ENCODE measurements at places on chromosomes 16 and 17.

DNA sequence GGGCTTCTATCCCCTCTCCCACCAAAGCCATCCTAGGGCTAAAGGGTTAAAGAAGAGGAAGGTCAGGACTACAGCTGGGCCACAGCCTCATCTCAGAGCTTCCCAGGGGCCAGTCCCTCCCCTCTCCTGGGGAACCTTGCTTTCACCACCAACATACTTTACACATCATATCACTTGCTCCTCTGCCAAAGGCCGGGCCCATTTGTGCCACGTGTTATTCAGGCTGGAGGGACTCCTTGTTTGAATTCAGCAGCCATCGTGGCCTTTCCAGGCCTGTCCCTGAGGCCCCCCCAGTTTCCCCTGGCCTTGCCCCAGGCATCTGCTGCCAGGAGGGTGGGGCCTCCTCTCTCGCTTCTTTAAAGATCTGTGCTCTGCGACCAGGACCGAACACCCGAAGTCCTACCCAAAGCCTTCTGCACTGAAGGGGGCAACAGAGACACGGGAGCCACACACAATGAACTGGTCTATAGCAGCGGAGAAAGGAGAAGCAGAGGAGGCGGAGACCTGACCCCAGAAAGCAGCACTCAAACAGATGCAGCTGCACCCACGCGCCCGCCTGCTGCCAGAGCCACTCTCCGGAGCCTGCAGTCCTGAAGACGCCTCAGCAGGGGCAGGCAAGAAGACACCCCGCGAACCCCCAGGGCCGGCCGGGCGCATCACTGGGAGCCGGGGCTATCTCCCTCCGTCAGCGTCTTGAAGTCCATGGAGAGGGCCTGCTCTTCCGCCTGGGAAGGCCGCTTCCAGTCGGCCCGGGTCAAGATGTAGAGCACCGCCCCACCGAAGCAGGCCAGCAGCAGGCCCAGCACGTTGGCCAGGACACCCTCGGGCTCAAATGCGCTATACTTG, 12.1 kb downstream of the CYB561 start:
- no peak for DNase-seq

DNA sequence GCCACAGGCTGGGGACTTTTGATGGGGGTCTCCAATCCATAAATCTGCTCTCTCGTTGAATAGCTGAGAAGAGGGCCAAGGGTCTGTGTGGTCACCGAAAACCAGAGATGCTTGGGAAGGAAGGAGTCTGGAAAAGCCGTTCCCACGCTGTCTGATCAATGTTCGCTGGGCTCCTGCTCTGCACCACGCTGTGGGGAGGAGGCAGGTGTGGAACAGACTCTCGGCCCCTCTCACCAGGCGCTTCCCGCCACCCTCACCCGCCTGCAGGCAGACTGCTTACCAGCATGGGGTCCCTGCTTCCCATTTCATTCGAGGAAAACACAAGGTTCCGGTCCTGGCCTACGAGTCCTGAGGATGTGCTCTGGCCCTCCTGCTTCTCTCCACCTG, 702 bp upstream of the ALDH3A1 start:
- DNase-seq = no peak

DNA sequence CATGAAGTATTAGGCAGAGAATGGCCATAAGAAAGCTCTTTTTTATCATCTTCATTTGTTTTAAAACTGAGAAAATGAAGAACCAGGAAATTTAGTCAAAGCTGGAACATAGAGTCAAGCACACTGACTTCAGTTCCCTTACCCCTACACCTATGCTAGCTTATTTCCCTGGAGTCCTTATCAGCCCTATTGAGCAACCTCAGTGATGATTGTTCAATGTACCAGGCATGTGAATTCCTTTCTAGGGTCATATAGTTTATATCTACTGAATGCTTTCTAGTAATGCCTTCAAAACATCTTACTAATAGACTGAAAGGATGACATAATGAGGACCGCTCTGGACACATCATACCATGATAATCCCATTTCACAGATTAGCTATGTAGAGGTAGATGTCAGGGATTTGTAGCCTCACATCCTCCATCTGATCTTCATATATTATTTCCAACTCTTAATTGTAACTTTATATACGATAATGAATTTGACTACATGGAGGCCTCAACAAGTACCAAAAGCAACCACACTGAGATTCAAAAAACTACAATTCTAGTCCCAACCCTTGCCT, 460.4 kb upstream of the DYNLRB2 start:
- no peak for DNase-seq

- DNase-seq = no peak
Measured at GRCh38 chr17:47644324-47644723, 5.4 kb upstream of the KPNB1 start.

GRCh38 chr17:47810200-47810821, 11.3 kb downstream of the OSBPL7 start:
- DNase-seq = no peak

GRCh38 chr17:37025238-37025637, 76.5 kb downstream of the AATF start:
- DNase-seq = no peak

DNA sequence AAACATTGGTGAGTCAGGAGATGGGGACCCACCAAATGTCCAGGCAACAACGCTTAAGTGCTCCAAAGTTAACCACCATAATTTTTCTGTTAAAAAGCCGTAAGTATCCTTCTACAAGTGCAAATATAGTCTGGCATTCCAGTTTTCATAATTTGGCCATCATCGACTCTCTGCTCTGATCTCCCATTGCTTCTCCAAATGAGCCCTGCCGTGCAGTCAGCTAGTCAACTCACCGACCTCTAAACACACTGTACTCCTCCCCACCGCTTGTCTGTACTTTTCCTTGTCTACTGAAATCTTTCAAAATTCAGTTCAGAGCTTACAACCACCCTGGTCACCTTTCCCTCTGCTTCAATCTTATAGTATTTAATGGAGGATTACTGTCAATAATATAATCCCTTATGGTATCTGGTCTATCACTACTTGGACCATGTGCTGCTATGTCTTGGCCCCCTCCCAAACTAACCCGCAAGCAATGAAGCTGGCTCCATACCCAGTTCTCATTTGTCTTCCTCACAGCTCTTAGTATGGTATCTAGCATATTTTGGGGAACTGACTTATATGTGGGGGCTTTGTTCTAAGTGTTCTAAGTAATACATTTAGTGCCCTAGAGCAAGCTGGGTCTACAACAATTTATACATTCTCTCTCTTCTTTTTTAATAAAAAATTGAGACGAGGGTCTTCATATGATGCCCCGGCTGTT, 52.7 kb upstream of the SLC25A19 start:
- no peak for DNase-seq

- DNase-seq = no peak
Measured at GRCh38 chr17:61457226-61457983, 5.2 kb downstream of the TBX4 start.

DNA sequence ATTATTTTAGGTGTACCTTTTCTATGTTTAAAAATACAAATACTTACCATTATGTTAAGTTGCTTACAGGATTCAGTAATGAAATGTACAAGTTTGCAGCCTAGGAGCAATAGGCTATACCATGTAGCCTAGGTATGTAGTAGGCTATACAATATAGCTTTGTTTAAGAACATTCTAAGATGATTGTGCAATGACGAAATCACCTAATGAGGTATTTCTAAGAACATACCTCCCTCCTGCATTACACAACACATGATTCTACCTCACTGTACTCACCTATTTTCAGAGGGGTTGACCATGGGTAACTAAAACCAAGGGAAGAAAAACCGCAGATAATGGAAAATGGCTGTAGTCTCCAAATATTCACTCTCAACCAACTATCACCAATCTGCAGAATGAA, 35.3 kb upstream of the TBC1D3K start:
- no peak for DNase-seq

GRCh38 chr17:10127819-10128425, 70.5 kb downstream of the GAS7 start:
- DNase-seq = no peak

DNA sequence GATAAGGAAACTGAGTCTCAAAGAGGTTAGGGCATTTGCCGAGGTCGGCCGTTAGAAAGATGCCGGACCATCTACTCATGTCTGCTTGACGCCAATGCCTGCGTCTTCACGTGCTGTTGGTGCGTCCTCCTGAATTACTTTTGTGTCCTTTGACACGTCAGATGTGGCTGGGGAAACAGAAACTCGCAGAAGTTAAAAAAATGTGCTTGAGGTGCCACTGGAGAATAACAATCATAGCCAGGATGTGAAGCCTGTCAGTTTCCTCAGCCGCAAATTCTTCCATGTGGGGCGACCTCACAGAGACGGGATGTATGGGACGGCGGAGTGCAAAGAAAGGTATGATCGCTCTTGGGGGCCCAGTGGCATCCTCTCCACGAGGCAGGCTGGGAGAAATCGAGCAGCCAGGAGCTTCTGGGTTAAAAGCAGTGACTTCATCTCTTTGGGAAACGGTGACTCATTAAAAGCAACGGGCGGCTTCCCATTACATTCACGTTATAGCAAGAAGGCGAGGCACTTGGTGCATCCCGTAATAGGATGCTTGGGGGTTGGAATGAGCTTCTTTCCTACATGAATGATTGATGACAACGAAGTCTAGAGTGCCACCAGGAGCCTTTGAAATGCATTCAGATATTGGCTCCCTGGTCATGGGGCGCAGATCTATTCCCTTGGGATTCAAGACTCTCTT, 67.8 kb downstream of the BMERB1 start:
- DNase-seq = no peak

Measured in activated B cell treated with CpG ODN at 0.5 μM for 24 hours (primary cell).